Mammary epithelial cell (primary cell): ENCODE measurements at places on chromosomes 3 and 15.

DNA sequence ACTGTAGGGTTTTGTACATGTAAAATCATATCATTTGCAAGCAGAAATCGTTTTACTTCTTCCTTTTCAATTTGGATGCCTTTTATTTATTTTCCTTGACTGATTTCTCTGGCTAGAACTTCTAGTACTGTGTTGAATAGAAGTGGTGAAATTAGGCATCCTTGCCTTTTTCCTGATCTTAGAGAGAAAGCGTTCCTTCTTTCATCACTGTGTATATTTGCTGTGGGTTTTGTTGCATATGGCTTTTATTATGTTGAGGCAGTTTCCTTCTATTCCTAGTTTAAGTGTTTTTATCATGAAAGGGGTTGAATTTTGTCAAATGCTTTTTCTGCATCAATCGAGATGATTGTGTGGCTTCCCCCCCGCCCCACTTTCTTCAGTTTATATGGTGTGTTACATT lies 140.9 kb downstream of the ATG7 start:
- no peak for DNase-seq

DNA sequence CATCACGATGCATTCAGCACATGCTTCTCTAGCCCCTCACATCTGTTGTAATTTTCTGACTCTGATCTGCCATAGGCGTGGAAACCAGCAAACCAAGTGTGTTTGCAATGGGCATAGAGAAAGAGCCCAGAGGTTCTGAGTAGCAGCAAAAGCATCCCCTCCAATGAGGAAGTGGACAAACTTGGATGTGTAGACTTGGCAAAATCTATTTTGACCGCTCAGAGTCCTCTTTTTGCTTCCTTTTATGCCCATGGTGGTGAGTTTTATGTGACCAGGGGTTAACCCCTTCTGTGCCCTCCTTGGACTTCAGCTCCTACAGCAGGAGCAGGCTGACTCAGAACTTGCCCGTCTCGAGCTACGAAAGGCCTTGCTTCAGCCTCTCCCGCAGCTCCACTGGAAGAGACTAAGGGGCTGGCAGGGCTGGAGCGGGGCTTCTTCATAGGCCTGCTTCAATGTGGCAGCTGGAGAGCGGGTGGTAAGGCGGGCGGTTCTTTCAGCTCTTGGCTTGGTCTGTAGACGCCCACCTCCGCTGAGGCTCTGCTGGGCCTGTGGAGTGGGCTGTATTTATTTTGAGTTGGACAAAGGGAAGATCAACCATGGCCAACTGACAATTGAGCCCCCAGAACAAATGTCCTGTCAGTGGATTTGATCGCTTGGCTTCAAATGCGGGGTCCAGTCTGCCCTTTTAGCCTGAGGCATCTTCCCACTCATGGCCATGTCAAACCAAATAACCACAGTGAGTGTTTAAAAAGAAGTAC lies 6.5 kb upstream of the ETV5 start:
- no peak for DNase-seq

DNA sequence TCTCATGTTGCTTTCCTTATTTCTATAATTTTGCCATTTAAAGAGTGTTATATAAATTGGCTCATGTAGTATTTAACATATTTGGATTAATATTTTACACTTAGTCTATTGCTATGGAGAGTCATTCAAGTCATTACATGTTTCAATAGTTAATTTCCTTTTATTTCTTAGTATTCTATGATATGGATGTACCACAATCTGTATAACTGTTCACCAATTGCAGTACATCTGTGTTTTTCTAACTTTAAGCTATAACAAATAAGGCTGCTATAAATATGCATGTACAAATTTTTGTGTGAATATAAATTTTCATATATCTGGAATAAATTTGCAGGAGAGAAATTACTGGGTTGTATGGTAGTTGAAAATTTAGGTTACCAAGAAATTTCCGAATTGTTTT lies 993.4 kb downstream of the NAALADL2 start:
- no peak for DNase-seq

DNA sequence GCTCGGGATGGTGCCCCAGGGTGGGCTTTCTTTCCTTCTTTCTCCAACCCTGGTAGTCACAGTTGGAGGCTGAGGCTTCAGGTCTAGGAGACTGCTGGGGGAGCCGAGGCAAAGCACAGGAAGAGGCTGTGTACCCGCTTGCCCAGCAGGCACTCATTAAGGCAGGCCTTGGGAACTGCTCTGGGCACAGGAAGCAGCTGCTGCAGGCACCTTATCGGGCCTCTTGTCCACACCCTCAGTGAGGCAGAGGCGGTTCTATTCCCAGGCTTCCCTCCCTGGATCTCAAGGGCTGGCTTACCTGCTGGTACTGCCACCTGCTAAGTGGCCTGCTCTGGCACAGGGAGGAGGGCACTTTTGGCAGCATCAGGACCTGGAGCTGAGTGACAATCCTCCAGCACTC lies 15.8 kb upstream of the GRM2 start:
- no peak for DNase-seq

GRCh38 chr3:184524981-184525336 lies 36.6 kb upstream of the EPHB3 start:
- DNase-seq = peak; percentile 17

GRCh38 chr15:95887666-95888390 lies 442.7 kb upstream of the NR2F2 start:
- DNase-seq = peak; percentile 4

GRCh38 chr15:26179906-26180305 lies 316.8 kb upstream of the ATP10A start:
- no peak for DNase-seq

GRCh38 chr3:127351321-127351720 lies 63.5 kb upstream of the PRR20G start:
- no peak for DNase-seq

GRCh38 chr15:39300451-39301153 lies 280.3 kb upstream of the THBS1 start:
- DNase-seq = peak; percentile 49

DNA sequence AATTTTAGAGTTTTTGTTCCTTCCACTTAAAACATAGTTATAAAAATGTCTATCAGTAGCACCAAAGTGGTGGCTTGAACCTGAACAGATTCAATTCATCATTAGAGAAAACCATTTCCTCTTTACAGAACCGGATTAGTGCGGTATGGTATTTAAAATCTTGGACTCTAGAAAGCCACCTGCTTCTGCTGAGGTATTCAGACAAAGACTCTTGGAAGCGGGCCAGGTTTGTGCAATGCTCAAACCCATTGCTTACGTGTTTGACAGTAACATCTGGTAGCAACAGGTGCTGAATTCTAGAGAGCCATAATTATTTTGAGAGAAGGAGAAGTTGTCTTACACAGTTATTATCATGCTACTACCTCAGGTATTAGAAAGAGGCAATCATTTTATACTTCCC lies 290.5 kb downstream of the NAALADL2 start:
- DNase-seq = peak; percentile 84

DNA sequence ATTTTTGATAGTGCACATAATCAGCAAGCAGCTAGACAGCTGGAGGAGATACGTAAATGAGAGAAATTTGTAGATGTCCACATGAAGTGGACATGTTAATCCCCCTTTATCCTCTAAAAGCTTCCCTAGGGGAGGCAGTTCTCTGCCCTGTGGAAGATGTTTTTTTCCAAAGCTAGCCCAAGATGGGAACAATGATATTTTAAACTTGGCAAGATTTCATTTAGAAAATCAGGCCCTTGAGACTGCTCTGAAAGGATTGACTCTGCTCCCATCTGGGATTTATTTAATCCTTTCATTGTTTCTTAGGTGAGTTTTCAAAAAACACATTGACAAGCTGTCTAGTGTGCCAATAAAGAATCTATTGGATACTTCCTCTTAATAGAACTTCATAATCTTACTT lies 92.0 kb downstream of the SYNPR start:
- no peak for DNase-seq

GRCh38 chr3:77254967-77255831 lies 215.3 kb downstream of the ROBO2 start:
- peak; percentile 27 for DNase-seq

GRCh38 chr15:33149919-33150318 lies 44.6 kb downstream of the FMN1 start:
- DNase-seq = peak; percentile 86

GRCh38 chr15:90869601-90870353 lies 1.4 kb downstream of the FURIN start:
- peak; percentile 83 for DNase-seq

- no peak for DNase-seq
Measured at GRCh38 chr3:193310914-193311723, 67.4 kb downstream of the ATP13A5 start.

DNA sequence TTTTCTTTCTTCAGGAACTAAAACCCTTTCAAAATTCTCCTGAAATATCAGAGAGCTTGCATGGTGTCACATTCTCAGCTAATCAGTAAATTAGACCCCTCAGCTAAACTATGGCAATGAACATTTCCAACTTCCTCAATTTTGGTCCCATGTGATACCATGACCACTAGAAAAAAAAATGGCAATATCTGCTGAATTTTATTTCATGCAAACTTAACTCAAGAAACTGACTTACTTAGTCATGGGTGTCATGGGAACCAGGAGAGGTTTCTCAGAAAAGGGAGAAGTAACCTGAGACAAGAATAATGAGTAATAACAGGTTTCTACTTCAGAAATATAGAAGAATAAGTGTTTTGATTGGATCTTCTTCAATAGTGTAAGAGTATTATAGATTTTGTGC lies 784.6 kb upstream of the ALCAM start:
- DNase-seq = no peak

DNA sequence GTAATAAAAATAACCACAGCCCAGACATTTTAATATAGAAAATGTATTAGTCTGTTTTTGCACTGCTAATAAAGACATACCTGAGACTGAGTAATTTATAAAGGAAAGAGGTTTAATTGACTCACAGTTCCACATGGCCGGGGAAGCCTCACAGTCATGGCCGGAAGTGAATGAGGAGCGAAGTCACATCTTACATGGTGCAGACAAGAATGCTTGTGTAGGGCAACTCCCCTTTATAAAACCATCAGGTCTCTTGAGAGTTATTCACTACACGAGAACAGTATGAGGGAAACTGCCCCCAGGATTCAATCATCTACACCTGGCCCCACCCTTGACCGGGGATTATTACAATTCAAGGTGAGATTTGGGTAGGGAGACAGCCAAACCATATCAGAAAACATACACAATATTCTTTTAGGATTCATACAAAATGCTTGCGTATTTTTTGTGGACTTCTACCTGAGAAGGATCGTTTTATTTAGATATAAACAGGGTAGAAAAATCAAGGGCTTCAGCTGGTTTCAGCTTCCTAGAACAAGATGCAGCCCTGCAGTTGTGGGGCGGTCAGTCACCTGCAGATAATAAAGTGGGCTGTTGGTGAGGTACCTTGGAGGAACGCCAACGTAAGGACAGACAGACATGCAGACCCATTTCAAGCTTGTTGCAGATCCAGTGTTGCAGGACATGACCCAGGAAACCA lies 101.9 kb downstream of the TNIK start:
- DNase-seq = peak; percentile 61

DNA sequence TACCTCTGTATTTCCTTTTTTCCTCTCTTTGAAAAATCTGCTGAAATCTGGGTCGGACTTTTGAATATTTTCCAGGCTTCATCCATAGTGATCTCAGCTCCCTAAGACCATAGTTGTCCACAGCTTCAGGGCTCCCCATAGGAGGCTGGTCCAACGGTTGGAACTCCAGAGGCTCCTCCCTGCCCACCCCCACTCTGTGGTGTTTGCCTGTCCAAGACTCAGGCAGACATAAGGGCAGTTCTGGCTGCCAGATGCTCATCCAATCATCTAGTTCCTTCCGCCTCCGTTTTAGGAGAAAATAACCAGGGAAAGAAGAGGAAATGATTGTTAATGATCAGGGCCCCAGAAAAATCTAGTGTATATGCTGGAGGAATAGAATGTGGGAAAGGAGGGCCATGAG lies 27.9 kb upstream of the PRTG start:
- DNase-seq = no peak

- no peak for DNase-seq
Measured at GRCh38 chr3:152879130-152879789, 44.3 kb downstream of the P2RY1 start.

GRCh38 chr15:38398134-38398533 lies 55.8 kb upstream of the FAM98B start:
- peak; percentile 95 for DNase-seq

DNA sequence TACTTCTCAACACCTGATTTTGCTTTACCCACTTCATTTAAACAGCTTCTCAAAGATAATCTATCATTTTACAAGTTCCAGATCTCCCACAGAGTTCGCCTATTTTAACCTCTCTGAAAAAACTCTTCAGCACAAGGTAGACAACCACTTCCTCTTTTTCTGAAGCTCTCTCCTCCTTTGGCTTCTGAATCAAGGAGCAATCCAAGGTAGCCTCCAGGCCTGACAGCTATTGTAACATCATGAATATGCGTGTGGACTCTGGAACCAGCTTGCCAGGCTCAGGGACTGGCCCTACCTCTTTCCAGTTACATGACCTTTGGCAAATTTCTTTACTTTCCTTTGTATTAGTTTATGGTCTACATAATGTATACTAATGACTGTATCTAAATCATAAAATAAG lies 405.9 kb upstream of the ZNF385D start:
- DNase-seq = no peak

DNA sequence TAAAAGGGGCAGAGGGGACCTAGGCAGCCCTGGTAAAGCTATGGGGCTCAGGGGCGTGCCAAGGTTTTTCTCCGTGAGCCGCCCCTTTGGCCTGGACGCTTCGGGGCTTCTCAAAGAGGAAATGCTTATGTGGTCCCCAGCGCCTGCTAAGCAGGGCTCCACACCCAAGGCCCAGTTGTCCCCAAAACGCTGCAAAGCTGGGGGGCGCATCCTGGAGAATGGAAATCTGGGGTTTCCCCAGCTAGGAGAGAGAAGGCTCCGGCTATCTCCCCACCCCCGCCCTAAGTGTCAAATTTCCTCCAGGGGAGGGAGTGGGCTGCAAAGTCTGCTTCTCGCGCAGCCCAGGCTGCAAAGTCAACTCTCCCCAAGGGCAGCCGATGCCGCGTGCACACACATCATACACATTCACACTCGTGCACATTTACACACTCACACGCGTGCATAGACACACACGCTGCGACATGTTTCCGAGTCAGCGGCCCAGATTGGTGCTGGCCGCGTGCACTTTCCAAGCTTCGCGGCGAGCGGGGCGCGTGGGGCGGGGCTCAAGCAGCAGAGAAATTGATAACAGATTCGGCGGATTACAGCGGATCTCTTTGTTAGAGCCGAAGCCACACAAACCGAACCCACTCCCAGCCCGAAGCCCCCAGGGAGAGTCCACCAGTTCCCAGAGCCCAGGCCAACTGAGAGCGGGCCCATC lies 4.5 kb downstream of the WNT5A start:
- no peak for DNase-seq

DNA sequence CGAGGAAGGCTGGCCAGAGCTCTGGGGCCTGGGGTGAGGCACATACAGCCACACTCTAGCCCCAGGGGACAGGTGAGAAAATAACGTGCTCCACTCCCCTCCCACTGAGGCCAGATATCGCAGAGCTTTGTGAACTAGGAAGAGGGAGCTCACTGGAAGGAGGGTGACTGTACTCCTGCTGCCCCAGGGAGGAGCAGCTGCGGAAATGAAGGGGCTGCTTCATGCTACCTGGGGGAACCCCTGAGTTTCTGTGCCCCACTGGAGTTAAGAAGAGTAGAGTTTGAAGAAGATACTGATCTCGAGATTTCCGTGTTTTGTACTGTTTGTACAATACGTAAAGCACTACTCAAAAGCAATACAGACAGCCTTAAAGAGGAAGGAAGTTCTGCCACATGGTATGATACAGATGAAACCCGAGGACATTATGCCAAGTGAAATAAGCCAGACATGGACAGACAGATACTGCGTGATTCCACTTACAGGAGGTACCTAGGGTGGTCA lies 44.6 kb downstream of the CMTM6 start:
- DNase-seq = no peak
